ENCODE measurements at places on chromosomes 3 and 15.

DNA sequence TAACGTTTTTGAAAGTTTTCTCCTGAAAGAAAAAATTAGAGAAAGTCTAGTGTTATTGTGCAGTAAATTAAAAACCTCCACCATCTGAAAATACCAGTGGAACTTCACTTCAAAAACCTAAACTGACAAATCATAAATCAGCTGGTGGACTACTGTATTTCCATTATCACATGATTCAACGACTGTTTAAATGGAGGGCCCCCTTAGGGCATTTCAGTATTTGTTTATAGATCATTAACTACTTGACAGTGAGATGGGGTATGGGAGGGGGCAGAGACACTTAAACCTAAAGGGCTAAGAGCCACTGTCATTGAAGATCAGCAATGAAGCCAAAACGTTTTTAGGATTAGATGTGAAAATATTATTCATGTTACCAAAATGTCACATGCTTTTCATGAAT, 8.8 kb upstream of the C15orf61 start:
- no peak for DNase-seq

DNA sequence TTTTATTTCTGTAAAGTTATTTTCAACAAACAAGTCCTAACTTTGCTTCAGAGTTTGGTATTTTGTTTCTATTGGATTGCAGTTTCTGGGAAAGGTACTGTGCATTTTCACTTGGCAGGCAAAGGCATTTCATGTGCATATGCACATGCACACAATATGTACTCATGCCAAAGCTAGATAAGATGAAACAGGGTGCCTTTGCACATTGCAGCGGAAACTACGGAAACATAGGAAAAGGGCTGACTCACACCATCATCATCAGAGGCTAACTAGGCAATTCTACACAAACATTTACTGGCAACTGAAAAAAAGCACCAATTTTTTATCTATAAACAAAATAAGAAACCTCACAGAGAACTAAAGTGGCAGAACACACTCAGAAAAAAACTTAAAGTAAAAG, 550.6 kb upstream of the NECTIN3 start:
- DNase-seq = no peak

DNA sequence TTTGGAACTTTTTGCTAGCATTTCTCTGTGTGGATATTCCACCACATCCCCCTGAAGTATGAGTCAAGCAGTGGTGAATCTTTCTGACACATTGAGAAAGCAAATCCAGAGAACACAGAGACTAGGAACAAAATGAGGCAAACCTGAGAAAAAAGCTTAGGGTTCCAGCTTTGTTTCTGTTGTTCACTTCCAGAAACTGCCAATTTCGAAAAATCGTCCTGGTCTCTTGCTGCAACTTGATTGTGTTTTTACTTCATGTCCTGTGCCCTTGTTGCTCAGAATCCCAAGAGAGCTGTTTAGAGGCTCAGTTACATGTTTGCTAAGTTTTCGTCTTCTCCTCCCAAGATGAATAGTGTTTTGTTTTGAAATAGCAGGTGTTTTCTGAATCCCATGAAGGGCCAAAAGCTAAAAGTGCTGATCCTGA, 13.7 kb downstream of the MAP2K1 start:
- DNase-seq = no peak

GRCh38 chr3:10334459-10334858, 13.5 kb upstream of the SEC13 start:
- no peak for DNase-seq

GRCh38 chr15:25426896-25427610, 11.8 kb downstream of the UBE3A start:
- no peak for DNase-seq

- no peak for DNase-seq
These were observed 5.7 kb downstream of the MYZAP start for GRCh38 chr15:57597431-57597830.

GRCh38 chr3:122797291-122797690, 2.4 kb downstream of the SLC49A4 start:
- DNase-seq = no peak

GRCh38 chr15:85380812-85381642, 624 bp downstream of the AKAP13 start:
- no peak for DNase-seq

All from NCI-H1694 treated with DMSO at 0.1 percent for 48 hours (cell line).